ENCODE measurements at places on chromosomes 6 and 20. TPM values are rescaled to one million over a fixed set of nuclear protein-coding genes. Genes with fewer than 3 reads are reported as not detected.

Gene BMP2
- total RNA-seq, result 16.6 TPM

Gene RBBP8NL
- not detected for total RNA-seq

Gene LAMA2
- 25.0 TPM for total RNA-seq

Gene PRSS16
- total RNA-seq, result not detected

Gene DEK
- 95.9 TPM for total RNA-seq

Gene HNF4A
- total RNA-seq, result not detected

Gene XKR7
- total RNA-seq, result not detected

Gene DACT2
- not detected for total RNA-seq

Gene PRDM13
- not detected for total RNA-seq
